ENCODE measurements at places on chromosomes 1 and 21.

- no peak for DNase-seq
Observed at GRCh38 chr1:197171531-197171930, 25.1 kb upstream of the ASPM start.

DNA sequence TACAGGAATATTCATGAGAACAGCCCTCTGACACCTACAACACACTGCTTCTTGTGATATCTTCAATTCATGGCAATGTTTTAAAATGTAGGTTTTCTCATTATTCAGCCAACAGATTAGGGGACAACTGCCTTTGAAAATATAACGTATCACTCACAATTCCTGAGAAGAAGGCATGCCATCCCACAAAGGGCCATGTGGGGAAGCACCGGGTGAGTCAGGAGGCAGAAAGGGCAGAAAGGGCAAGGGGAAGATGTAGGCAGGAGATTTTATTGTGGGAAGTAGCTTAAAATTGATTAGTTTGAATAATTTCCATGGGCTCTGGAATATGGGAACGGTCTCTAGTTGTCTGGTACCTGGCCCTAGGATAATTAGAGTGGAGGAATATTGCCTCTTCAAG, 165.7 kb downstream of the HHIPL2 start:
- no peak for DNase-seq

DNA sequence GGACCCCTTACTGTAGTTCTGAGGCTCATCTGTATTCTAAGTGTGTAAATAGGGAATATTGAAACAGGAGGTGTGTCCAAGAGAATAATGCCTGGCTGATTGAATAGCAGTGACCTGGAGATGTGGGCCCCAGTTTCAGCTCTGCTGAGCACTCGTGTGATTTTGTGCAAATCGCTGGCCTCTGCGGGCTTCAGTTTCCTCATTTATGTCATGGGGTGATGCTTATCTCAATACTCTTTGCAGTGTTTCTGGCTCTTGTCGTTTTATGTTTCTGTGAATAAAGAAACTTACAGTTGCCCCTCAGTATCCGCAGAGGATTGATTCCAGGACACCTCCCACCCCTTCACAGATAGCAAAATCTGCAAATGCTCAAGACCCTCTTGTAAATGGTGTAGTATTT, 5.0 kb downstream of the COG2 start:
- DNase-seq = no peak

DNA sequence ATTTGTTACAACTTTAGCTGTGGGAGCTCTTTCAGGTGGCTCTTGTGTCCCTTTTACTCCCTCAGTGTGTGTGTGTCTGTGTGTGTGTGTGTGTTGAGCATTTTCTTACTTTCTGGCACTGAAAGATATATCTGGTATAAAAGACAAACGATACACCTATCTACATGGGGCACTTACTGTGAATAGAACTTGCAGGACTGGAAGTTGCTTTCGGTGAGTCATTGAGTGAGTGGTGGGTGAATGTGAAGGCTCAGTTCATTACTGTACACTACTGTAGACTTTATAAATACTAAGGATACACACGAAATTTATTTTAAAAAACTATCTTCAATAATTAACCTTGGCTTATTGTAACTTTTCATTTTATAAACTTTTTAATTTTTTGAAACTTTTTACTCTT, 38.7 kb downstream of the BTBD8 start:
- no peak for DNase-seq

- DNase-seq = no peak
Observed at GRCh38 chr21:37631319-37632117, 264.9 kb downstream of the DYRK1A start.

DNA sequence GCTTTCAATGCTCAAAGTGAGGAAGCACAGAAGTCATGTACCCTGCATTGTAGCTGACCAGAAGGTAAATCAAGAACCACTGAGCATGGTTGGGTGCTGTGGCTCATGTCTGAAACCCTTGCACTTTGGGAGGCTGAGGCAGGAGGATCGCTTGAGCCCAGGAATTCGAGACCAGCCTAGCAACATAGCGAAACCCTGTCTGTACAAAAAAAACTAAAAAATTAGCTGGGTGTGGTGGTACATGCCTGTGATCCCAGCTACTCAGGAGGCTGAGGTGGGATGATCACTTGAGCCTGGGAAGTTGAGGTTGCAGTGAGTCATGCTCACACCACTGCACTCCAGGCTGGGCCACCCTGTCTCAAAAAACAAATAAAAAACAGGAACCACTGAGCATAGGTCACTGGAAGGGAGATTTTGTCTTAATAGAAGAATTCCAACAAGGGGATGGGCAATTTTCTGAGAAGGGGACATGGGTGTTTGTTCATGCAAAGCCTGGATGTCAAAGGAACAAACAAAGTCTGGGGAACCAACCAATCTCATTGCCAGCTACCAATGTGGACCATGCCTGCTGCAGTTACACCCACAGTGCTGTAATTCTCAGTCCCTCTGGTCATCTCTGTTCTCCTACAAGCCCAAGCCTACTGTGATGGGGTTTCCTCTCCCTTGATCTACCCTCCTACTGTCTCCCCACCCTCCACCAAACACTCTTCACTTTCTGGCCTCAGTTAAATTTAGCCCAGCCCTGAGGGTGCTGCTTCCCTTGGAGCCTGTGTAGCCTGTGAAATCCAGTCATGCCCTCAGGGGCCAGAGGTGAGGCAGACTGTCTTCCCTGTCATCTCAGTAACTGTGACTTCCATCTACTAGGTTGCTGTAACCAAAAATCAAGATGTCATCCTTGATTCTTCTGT, 47.9 kb downstream of the ELF3 start:
- no peak for DNase-seq

- DNase-seq = no peak
Observed at GRCh38 chr1:98047171-98047570, 126.3 kb upstream of the DPYD start.

GRCh38 chr1:222618880-222619596, 1.1 kb downstream of the MIA3 start:
- peak; percentile 65 for DNase-seq

- no peak for DNase-seq
Observed at GRCh38 chr1:216679108-216679507, 44.1 kb downstream of the ESRRG start.

All from NCI-H82 (cell line).